ENCODE measurements at places on chromosomes 5 and 9.

DNA sequence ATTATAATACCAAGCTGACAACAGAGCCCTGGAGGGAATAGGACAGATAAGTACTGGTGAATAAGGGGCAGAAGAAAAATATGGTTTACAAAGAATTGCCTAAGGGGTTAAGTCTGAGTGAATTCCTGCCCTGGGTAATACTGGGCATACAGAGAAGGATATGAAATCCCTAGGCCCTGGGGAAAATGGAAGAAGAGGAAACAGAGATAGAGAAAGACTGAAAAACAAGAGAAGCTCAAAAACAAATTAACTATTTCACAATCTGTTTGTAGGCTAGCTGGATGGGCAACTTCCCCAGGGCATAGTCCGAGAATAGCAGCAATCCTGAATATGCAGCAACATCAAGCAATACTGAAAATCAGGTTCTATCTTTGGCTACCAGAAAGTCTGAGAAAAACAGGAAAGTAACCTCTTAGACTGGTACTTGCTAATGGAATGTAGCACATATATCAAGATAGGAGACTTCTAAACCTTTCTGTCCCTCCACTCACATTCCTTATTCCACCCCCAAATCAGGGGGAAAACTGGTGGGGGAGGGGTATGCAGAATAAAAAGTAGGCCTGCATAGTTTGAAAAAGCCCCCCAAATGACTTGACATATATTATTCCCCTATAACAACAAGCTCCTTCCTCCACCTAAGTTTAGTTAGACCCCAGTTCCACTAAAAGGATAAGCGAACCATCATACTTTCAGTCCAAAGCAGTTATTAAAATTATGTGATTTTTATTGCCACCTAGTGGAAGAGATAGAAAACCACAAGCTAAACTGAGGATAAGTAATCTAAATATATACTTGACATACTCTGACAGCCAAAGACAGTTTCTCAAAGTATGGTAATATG, 20.6 kb downstream of the SLC38A9 start:
- DNase-seq = no peak

GRCh38 chr5:117332341-117332740, 757.7 kb upstream of the SEMA6A start:
- DNase-seq = no peak

DNA sequence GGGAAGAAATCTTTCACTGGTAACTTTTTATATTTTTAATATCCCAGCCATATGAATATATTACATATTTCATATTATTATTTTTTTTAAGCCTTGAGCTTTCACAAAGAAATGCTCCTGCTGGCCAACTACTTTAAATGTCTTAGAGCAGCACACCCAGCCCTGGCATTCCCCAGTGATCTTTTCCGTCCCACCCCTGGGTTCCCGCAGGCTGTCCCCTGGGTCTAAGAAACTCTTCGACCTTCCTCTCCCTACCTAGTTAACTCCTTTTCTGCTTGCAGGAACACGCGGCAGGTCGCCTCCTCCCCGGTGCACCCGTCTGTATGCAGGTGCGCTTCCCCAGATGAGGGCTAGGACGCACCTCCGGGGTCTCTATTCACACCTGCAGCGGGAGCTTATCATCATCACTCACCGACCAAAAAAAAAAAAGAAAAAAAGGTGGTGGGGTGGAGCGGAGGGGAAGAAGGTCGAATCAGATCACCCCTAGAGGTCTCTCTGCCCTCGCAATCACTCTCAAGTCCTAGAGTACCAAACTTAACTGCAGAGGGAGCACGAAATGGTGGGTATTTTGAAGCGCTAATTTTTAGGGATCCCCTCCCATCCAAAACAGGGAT, 696 bp downstream of the ZFP62 start:
- peak; percentile 15 for DNase-seq

- no peak for DNase-seq
Measured at GRCh38 chr5:40678026-40678425, 1.7 kb upstream of the PTGER4 start.

- DNase-seq = no peak
Measured at GRCh38 chr5:133525126-133525525, 87.2 kb downstream of the FSTL4 start.

- DNase-seq = no peak
Measured at GRCh38 chr5:171593976-171594375, 174.5 kb downstream of the FGF18 start.

GRCh38 chr5:23027331-23027730, 174.2 kb upstream of the CDH12 start:
- DNase-seq = no peak

DNA sequence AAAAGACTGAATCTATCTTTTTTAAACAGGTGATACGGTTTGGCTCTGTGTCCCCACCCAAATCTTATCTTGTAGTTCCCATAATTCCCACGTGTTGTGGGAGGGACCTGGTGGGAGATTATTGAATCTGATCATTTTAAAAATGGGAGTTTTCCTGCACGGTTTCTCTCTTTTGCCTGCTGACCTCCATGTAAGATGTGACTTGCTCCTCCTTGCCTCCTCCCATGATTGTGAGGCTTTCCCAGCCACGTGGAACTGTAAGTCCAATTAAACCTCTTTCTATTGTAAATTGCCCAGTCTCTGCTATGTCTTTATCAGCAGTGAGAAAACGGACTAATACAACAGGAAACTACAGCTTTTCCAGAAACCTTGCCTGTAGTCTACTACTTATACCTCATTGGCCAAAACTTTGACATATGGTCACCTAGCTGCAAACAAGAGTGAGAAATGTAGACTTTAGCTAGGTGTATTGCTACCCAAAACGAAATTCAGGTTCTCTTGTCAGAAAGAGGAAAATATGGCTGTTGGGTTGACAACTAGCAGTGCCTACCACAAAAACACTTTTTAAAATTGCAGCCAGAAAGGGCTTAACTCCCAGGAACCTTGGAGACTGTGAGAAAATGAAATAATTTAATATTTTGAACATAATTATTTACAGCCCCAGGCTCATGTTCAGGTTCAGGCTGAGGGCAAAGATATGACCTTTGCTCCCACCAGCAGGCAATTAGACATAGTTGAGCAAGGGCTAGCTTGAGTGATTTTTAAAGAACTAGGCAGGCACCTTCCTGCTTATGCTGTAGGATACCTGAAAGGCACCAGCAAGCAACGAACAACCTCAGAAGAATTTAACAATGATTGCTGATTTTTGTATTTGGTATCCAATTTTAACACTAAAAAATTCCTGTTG, 7.4 kb upstream of the AGGF1 start:
- no peak for DNase-seq

- no peak for DNase-seq
Measured at GRCh38 chr5:68757626-68758212, 336.1 kb upstream of the SLC30A5 start.

GRCh38 chr5:67996596-67996995, 219.0 kb upstream of the PIK3R1 start:
- DNase-seq = no peak

- no peak for DNase-seq
Measured at GRCh38 chr9:115326461-115326860, 208.5 kb upstream of the TNC start.

DNA sequence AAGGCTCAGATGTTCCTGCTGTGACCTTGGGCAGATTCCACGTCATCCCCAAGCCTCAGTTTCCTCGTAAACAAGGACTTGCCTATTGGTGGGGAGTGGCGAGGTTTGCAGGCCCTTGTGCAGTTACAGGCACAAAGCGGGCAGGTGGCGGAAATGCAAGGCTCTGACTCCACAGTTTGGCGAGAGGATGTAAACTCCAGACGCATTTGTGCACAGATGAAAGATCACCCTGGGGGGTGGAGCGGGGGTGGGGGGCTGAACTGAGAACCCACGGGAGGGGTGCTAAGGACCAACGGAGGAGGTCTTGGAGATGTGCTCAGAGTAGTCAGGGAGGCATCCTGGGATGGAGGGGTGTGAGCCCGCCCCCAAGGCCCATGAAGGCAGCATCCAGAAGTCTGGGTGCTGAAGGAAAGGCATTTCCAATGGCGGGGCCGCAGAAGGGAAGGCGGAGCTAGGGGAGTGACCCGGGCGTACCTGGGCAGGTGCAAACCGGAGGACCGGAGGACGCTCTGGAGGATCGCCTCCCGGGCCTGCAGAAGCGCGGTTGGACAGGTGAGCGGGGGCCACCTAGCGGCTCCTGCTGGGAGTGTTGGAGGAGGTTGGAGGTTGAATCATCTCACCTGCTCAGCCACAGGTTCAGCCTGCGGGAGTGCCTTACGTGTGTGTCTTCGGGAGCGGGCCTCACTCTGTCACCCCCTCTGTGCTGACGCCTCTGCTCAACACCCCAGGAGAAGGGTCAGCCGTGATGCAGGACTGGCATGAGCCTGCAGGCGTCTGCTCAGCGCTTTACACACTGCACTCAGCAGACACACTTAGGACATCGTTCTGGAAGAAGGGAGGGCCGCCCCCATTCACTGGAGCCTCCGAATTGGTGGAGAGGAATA, 1.9 kb upstream of the FIBCD1 start:
- DNase-seq = peak; percentile 72

- no peak for DNase-seq
Measured at GRCh38 chr5:74536658-74537057, 103.9 kb downstream of the ENC1 start.

DNA sequence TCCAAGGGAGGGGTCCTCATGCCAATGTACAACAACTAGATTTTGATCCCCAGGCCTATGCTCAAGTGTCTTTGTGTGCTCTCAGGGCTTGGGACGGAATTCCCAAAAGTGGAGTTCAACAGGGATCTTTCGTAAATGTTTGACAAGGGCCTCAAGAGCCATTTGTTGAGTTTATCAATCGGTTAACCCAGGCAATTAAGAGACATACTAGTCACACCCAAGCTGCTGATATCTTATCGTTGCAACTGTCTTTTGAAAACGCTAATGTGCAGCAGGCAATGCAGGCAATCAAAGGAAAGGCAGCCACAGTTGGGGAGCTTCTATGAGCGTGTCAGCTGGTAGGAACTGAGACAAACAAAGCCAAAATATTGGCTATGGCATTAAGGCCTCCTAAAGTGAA, 161.2 kb downstream of the CPLANE1 start:
- no peak for DNase-seq

DNA sequence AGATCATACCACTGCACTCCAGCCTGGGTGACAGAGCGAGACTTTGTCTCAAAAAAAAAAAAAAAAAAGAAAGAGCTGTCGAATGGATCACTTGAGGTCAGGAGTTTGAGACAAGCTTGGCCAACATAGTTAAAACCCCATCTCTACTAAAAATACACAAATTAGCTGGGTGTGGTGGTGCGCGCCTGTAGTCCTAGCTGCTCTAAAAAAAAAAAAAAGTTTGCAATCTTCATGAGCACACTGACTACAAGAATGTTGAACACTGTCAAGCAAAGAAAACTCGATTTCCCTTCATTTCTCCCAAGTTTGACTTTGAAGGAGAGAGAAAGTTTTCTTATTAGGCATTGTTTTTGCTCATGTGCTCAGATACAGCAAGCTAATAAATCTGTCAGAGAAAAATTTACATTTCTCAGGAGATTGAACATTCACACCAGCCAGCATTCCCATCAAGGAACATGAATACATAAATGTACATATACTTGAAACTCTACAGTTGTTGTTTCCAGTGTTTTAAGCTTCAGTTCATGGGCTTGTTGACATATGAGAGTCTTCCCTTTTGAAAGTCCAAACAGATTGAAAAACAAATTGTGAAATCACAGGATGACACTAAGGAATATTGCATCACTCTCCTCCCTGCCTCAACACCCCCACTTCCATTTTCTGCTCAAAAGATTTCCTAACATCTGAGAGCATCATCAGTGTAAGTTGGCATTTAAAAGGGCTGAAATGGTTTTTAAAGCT, 81.8 kb downstream of the ARRDC3 start:
- no peak for DNase-seq

DNA sequence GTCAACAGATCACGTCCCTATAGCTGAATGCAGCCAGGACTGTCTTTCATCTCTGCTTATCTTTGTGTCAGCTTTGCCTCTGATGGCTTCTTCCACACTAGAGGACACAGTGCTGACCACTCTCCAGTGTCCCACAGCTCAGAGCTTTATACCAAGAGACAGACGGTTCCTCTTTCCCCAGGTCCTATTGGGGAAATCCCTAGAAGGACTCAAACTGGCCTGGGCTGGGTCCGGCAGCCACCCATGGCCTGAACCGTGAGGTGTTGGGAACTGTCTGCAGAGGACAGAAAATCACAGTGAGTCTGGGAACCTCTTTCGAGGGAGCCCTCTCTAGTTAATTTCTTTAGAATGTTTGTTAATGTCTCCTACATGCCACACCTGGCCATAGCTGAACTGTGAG, 68.3 kb upstream of the SHB start:
- DNase-seq = no peak

- DNase-seq = no peak
Measured at GRCh38 chr5:76224898-76225297, 141.7 kb downstream of the SV2C start.

DNA sequence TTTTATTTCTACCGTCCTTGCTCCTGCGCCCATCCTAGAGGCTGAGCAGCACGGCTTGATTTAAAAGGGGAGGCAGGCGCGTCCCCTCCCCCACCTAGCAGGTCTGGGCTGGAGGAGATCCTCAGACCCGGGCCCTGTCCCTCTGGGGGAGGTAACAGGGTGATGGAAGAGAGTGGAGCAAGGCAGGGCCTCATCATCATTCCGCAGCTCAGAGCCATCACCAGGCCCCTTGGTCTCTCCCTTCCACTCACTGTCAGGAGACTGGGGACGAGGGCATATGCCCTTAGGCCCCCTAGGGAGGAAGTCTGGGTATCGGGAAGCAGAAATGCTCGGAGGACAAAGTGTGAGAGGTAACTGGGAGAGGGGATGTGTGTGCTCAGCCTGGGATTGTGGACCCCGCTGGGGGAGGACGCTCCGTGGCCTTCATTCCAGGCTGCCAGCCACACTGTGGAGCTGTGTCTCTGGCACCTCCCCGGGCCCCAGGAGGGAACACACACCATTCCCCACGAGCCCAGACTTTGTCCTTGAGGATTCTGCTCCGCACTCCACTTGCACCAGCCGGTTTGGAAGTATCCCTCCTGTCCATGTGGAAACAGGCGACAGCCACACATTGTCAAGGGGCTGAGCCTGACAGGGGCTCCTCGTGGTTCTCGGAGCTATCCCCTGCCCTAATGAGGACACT, 761 bp downstream of the REEP2 start:
- DNase-seq = no peak

GRCh38 chr5:87339986-87340385, 72.3 kb downstream of the RASA1 start:
- no peak for DNase-seq

- DNase-seq = peak; percentile 76
Measured at GRCh38 chr5:5886812-5887486, 464.5 kb downstream of the ICE1 start.

DNA sequence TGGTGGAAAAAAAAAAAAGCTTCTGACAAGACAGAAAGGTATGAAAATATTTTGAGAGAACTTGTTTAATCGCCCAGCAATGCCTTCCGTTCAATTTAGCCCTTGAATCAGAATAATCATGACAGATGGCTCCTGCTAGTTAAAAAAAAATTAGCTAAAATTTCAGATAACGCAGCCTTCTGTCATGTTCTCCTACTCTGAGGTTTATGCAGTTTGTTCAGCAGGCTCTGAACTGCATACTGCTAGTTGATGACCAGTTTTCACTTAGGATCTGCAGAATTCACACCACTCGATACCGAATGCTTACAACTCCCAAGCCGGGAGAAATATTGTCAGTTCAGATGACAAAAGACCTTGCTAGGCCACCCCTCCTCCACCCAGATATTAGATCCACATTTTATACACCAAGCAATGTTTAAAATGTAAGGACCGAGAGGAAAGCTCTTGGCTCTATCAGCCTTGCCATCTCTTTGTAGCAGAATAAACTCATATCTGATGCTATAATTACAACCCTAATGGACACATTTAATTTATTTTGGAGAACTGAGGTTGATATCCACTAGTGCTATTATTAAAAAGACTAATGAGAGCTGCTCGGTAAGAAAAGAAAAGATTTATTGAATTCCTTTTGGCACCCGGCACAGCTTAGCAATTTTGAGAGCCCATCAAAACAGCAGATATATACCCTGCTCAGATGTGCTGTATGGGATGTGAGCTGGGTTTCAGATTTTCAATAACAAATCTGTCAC, 322.8 kb downstream of the GLIS3 start:
- DNase-seq = no peak

Measured in endothelial cell (in vitro differentiated cells).